Renal cortical epithelial cell (primary cell): ENCODE measurements at places on chromosomes 13 and 19.

- DNase-seq, result no peak
Observed at GRCh38 chr19:17909003-17909732, 23.6 kb upstream of the CCDC124 start.

- no peak for DNase-seq
Observed at GRCh38 chr13:110528911-110529310, 32.6 kb downstream of the RAB20 start.

- DNase-seq, result no peak
Observed at GRCh38 chr13:68749796-68750195, 1357.8 kb upstream of the ATXN8OS start.

DNA sequence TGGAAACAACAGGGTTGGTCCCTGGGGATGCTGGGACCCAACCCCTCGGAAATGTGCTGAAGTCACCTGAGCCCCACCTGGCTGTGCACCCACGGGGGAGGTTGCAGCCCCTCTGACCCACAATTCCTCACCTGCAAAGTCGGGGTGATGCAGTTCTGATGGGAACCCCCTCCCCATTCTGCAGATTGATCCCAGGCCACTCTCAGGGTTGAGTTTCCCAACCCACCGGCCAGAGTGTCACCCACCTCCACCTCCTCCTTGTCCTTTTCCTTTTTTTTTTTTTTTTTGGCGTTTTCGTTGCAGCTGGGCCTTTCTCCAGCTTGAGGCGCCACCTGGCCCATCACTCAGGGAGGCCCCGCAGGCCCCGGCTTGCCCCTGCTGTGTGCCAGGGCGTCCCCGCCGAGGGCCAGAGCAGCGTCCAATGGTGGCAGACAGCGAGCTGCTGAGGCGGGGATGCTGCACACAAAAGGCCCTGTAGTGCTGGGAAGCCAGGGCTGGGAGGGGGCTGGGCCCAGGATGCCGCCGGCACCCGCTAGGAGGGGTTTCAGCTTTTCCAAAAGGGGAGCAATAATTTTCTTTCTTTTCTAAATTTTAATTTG lies 4.6 kb downstream of the PIK3R2 start:
- DNase-seq, result no peak

- no peak for DNase-seq
Observed at GRCh38 chr19:55590617-55591016, 8.7 kb downstream of the FIZ1 start.

DNA sequence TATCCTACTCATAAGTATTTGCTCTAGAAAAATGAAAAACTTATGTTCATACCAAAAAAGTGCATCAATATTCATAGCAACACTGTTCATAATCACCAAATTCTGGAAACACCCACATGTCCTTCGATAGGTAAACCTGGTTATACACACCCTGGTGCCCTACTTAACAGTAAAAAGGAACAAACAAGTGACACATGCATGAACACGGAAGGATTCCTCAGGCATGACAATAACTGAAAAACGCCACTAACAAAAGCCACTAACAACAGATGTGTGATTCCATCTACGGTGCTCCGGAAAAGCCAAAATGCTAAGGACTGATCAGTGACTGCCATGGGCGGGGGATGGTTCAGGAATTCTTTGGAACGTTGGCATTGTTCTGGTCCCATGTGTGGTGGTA lies 65.5 kb downstream of the STK24 start:
- no peak for DNase-seq

- no peak for DNase-seq
Observed at GRCh38 chr19:33302175-33302973, at the start of gene CEBPA. Gene CEBPA, minus strand, starts transcription at chr19:33302534. Its CDS starts 120 bp downstream, at chr19:33302414.

DNA sequence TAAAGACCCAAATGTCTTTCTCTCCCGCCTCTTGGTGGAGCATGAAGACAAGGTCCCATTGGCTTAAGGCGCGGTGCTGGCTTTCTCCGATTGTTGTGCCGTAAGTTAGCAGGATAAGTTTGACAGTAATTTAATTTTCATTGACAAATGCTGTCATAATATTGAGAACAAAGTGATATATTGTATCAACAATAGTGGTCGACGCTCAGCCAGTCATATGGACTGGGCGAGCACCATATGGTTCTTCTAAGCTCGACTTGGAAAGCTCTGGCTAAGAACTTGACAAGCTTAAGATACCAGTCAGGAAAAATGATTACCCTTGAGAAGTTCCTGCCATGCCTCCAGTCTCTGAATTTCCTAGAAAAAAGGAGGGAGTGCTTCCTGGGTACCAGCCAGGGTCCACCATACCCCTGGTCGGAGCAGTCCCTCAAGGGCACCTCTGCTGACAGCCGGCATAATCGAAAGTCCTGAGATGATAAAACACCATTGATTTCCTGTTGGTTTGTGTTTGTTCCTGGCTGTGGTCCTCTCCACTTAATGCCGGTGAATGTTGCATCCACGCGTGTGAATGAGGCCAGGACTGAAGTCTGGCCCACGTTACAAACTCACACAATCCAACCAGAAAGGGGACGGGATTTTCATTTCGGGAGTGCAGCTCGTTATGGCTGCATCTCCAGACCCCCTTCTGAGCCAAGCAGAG lies 262.1 kb downstream of the ZNF536 start:
- no peak for DNase-seq

GRCh38 chr19:11639602-11640471 lies 42.6 kb downstream of the ZNF627 start:
- peak; percentile 87 for DNase-seq

GRCh38 chr13:110841846-110842245 lies 73.0 kb downstream of the ANKRD10 start:
- DNase-seq, result peak; percentile 22

- DNase-seq, result no peak
Observed at GRCh38 chr13:107865318-107865575, 350.1 kb downstream of the LIG4 start.

DNA sequence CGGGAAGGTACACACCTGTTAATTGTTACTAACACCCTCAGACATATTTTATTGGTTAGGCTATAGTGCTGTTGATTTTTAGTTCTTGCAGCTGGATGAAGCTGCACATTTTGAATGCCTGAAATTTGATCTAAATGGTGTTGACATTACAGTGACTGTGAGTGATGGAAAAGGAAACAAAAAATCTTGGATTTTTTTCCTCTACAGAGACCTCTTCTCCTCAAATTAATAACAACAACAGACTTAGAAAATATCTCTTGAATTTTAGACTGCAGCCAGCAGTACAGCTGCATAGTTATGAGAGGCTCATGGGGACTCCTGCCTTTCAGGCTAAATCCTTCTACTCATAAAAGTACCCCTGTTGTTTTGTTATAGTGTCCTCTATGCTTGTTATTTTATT lies 500.5 kb upstream of the SPRY2 start:
- no peak for DNase-seq

- no peak for DNase-seq
Observed at GRCh38 chr13:103812971-103813370, 746.8 kb upstream of the SLC10A2 start.

DNA sequence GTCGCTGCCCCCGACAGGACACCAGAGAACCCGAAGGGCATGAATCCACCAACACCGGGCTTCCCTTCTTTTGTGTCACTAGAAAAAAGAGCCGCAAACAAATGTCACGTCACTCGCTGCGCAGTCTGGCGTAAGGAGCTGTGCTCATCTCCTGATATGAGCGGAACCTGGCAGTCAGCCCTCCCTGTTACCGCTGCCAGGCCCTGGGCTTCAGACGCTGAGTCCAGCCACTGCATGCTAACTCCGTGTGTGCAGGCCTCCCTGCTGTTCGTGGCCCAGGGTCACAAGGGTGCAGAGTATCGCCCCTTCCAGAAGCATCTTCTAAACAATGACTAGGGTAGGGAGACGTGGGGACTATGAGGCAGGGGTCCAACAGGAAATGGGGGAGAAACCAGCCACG lies 71.3 kb downstream of the SLC7A1 start:
- no peak for DNase-seq

DNA sequence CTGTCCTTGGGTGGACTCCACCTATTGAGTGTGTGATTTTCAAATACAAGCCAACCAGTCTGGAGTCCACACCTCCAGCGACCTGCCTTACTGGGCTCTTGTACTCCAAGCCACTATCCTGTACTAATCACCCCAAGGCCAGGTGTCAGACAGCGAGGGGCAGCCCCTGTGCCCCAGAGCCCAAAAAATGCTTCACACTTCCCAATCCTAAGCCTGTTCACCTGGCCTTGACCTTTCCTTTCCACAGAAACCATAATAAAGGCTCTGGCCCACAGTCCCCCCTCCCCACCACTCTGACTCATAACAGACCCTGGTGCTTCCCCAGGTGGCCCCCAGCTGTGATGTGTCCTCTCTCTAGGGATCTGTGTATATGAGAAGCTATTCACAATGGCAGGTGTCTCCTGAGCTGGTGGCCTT lies 3.9 kb downstream of the CD209 start:
- DNase-seq, result no peak

- peak; percentile 38 for DNase-seq
Observed at GRCh38 chr19:5046339-5047039, 77.6 kb downstream of the KDM4B start.

DNA sequence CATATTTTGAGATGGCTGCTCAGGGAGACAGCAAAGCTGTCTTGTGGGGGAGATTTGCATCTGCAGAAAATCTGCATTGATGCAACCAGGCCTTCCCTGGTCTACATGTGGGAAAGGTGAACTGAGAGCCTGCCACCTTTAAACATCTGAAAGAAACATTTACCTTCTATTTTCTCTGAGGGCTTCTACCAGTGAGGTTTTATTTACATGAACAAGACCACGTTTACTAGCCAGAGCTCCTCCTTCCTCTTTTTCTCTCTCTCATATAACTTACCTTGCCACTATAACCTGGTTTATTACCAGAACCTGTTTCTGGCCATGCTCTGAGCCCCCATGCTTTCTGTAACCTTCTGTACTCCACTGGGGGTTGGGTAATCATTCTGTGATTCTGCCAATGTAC lies 14.4 kb upstream of the RUBCNL start:
- DNase-seq, result no peak

DNA sequence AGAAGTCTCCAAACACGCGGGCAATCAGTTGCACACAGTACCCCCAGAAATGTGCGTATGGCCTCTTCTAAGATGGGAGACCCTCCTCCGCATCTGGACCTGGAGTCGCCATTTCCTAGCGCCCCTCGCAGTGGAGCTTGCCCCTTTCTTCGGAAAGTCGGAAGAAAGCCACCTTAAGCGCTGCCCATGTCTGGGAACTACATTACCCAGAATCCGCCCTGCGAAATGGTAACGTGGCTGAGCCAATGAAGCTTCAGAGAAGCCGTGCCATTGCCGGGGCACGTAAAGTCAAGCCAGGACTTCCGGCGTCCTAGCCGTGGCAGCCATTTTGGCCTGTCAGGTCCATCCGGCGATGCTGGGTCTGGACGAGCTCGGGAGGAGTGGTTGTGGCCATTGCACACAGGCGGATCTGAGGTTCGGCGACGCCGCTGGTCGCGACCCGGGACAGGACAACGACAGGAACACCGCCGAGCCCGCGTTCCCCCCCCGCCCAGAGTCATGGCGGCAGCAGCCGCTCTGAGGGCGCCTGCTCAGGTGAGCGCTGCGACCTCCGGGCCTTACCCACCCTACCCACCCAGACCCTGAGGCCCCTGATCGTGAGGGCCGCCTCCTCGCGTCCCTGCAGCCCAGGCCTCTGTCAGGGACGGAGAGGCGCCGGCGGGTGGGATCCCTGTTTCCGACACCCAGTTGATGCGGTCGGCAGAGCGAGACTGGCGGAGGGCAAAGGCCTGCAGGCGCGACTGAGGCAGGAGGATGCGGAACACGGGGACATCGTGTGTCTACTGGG lies at the start of gene ZNF586:
Gene ZNF586, plus strand, starts transcription at position 332 of the 787 bp plus-strand sequence. Its CDS starts 167 bp downstream, at position 499.
- peak; percentile 91 for DNase-seq

GRCh38 chr19:41877916-41878905 lies 1.1 kb downstream of the CD79A start:
- no peak for DNase-seq

GRCh38 chr13:99686157-99686572 lies 184.9 kb downstream of the TM9SF2 start:
- no peak for DNase-seq
